Stimulated activated CD4-positive, alpha-beta T cell treated with anti-CD3 and anti-CD28 coated beads, TNF-alpha, amount 100 ng/mL, for 4 hours (primary cell): ENCODE measurements at places on chromosomes 6 and 20.

- no peak for DNase-seq
Measured at GRCh38 chr6:78530208-78530607, 337.1 kb upstream of the IRAK1BP1 start.

GRCh38 chr20:63709149-63709527 is 1.3 kb downstream of the ZGPAT start:
- no peak for DNase-seq

DNA sequence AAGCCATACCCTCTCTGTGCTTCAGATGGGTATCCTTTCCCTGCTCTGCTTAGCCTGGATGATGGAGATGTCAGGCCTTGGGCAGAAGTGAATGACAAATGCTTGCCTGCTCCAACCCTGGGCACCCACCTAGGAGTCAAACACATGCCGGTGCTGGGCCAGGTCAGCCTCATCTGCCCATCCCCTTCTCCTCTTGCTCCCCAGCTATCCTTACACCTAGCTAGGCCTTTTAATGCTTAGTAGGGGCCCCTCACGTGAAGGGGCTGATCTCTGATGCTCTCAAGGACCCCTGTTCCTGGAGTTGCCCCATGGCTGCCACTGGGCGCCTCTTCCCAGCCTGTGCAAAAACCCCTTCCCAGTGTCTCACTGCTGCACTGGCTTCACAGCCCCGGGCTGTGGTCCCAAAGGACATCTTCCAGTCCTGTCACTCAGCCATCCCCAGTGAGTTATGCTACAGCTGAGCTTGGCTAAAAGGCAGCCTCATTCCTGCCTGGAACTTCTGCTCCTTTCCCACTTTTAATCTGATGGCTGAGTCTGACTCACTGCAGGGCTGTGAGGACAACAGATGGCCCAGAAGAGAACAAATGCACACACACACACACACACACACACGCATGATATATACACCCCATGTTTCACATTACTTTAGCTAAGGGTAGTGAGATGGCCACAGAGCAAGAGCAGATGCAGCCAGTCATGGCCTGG is 12.8 kb upstream of the SDCBP2 start:
- no peak for DNase-seq

DNA sequence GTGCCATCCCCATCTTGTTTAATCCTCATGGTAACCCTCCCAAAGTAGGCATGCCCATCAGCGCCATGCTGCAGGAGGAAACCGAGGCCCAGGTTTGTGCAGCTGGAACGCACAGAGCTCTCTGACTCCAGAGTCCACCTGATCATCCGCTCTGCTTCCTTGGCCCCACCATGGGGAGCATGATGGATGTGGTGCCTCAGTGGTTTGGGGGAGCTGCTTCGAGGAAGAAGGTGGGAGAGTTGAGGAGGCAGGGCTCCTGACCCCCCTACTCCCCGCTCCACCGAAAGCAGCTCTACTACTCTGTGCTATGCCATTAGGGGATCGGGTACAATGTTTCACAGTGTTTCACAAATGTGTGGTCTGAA is 52.2 kb downstream of the TGM2 start:
- DNase-seq, result no peak

DNA sequence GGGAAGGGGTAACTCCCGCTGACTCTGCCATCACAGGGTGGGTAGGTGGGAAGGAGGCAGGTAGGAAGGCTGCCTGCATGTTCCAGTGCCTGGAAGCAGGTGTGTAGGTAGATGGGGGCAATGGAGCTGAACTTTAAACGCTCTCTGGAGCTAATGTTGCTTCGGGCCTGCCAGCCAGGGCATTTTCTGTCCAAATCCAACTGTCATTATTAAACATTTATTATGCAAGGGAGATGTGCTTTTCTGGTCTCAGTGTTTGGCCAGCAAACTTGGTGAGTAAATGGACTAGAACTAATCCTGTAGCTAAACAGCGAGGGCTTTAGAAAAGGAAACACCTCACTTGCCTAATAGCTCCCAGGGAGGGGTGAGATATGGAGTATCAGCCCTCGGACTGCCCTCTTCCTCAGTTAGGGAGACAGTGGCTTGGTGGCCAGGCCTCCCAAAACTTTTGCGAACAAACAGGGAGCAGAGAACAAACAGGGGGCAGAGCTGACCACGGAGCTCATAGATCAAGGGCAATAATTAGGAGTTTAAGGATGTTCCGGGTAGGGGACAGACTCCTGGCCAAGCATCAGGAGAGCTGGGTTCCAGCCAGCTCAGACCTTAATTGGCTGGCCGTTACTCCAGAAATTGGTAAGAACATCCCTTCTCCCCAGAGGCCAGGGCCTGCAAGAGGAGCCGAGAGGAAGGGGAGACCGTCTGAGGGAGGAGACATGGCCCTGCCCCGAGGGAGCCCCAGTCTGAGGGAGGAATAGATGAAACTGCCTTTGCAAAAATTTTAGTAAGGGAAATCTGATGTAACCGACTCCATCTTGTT is 131.1 kb downstream of the VEGFA start:
- no peak for DNase-seq

DNA sequence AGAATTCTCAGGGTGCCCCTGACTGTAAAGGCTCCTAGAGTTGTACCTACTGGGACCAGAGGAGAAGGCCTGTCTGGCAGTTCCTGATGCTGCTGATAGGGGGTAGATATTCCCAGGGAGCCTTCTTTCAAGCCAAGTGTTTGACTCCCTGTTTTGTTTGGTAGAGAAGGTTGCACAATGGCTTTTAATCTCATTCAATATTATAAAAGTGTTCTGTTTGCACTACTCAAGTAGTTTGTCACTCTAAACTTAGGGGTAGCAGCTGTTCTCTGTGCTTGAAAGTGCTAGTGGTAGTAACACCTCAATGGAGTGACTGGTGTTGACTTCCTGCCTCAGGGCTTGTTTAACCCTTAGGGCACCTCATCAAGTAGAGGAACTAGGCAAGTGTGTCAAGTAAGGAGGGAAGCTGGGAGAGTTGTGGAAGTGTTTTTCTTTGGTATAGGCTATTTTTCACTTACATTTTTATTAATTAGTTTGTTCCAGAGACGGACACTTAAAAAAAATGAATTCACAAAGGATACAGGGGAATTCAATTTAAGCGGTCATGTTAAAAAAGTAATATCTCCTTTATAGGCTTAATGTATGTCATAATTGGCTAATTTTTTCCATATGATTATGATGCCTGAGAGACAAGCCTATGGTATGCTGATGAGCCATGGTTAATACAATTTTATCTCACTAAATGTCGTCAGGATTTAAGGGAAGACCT is 38.1 kb downstream of the BICRAL start:
- no peak for DNase-seq

DNA sequence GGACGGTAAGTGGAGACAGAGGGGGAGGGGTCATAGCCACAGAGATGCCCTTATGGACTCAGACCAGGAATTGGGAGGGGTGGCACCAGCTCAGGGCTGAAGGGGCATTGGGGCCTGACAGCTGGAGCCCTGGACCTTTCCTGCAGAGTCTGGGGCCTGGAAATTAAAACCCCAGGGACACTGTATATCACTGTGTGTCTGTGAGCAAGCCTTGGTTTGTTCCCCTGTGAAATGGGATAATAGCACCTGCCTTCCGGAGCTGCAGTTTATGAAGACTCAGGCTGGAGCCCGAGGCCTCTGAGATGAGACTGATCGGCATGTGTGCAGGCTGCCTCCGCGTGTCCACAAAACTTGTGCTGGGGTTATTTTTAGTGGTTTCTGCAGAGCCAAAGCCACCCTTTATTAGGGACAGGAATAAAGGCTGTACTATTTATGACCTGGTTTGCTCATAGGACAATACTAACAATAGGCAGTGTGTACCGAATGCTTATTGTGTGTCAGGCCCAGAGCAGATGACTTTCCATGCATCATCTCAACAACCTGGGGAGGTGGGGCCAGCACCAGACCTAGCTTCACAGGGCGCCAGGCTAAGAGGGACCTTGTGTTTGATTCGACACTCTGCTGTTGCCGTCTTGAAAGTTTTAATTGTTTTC is 22.6 kb downstream of the MYH7B start:
- DNase-seq, result no peak

GRCh38 chr6:169208011-169208410 is 45.6 kb downstream of the THBS2 start:
- DNase-seq, result no peak

- DNase-seq, result no peak
Measured at GRCh38 chr6:102907181-102907580, 1513.7 kb downstream of the GRIK2 start.

DNA sequence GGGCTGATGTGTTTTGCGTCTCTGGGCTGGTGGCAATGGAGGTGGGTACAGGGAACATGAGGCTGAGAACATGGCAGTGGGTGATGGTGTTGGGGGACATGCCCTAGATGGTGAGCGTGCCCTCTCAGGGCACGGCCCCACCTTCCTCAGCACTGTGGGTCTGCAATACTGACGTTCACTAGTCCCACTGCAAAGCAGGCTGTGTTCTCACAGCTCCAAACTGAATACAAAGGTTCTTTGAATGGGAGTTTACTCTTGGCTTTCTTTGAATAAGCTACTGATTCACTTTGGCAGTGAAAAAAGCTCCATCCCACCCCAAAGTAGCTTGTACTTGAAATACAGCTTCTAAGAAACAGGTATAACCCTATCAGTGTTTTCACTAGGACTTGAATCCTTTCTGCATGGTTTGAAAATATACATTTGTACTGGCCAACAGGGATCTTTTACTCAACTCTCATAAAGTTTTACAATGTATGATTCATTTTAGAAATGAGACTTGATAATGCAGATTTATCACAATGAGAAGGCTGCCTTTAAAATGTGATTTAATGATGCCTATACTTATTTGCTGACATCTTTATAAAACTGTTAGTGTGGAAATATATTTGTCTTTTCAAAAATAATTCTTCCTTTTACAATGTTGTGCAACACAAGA is 400.7 kb downstream of the ZFAND3 start:
- no peak for DNase-seq

DNA sequence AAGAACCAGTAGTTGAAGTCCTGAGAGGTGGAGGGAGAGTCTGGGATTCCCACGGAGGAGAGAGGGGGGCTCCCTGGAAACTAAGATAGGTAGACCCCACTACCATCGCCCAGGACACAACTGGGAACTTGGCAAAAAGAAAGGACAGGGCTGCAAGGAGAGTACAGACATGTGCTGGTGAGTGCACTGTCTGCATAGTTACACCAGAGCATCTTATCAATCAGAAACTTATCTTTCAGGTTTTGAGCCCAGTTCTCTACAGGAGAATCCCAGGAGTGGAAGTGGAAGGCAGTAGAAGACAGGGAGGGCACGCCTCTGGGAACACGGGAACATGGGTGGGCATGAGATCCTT is 12.2 kb downstream of the NFKBIL1 start:
- no peak for DNase-seq

DNA sequence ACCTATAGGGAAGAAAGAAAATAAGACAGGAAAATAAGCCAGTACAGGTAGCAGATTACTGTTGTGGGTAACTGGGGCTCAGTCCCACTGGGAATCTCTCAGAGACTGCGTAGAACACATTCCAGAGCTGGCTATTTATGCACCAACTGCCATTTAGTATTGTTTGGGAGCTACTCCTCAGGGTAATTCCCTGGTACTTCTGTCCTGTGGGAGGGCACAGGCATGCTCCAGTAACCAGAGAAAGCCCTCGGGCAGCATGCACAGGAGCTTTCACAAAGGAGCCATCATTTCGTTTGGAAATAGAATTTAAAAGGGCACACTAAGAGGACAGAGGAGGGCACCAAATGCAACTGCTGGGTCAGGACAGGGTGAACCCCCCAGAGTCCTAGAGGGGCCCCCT is 148.0 kb upstream of the LRFN2 start:
- no peak for DNase-seq

- DNase-seq, result no peak
Measured at GRCh38 chr20:17971300-17972013, 2.6 kb downstream of the MGME1 start.

- DNase-seq, result no peak
Measured at GRCh38 chr20:35891375-35891774, 62.9 kb downstream of the SCAND1 start.

DNA sequence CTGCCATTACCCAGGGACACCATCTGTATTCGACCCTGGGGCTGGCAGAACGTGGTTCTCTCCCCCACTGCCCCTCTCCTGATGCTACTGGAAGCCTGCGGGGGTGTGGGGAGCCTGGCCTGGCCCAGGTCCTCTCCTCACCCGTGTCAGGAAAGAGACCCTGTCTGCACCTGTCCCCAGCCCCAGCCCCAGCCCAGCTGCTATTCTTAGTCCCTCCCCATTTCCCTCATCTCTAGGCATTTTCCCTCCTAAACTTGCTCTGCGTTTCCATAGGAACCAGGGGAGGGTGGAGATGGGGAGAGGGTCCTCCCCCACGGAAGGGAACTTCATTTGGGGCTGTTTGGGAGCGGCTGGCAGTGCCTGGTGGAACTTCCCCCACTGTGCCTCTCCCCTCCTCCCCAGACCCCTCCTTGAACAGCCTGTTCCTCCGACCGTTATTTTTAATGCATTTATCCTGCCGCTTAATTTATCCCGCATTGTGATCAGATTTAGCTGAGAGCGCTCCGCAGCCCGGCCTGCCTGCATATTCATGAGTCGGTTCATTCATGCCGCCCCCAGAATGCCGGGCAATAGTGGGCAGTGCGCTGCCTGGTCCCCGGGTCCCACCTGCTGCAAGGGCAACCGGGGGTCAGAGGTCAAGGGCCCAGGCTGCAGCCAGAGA is 31.8 kb upstream of the DLGAP4 start:
- DNase-seq, result no peak

DNA sequence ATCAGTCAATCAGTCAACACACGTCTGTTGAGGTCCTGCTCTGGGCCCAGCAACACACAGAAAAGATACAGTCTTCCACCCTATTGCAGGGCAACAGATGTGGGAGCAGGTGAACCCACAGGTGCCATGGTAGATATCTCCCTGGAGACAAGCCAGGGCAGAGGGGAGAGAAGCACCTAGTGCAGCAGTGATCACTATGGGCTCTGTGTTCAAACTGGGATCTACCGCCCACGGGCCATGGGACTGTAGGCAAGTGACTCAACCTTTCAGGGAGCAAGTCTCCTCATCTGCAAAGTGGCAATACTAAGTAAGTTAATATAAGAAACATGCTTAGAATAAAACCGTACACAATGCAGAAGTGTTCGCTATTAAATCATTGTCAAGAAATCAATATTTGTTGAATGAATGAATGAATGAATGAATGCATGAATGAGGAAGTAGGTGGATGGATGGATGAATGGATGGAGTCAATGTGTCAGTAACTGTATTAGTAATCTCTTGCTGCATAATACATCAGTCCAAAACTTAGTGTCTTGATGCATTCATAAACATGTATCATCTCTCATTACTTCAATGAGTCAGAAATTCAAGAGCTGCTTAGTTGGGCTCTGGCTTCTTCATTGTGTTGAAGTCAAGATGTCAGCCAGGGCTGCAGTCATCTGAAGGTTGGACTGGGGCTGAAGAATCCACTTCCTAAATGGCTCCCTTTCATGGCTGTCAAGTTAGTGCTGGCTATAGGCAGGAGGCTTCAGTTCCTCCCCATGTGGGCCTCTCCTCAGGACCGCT is 31.9 kb upstream of the NFATC2 start:
- no peak for DNase-seq

GRCh38 chr6:145428706-145429105 is 306.6 kb downstream of the EPM2A start:
- no peak for DNase-seq

GRCh38 chr20:37319151-37319671 is 26.7 kb upstream of the SRC start:
- no peak for DNase-seq

- DNase-seq, result no peak
Measured at GRCh38 chr6:33904747-33905065, 100.9 kb upstream of the MLN start.

GRCh38 chr20:63464289-63464635 is 8.2 kb downstream of the KCNQ2 start:
- DNase-seq, result no peak
